Stimulated activated CD8-positive, alpha-beta memory T cell treated with anti-CD3 and anti-CD28 coated beads, Interleukin-4, amount 100 ng/mL, for 1 hour (primary cell): ENCODE measurements at places on chromosomes 11 and 22.
A peak's percentile ranks its signal among the peaks of the same experiment; 100 is the strongest.

- no peak for DNase-seq
Measured at GRCh38 chr11:62666259-62666926, 1.3 kb downstream of the CSKMT start.

DNA sequence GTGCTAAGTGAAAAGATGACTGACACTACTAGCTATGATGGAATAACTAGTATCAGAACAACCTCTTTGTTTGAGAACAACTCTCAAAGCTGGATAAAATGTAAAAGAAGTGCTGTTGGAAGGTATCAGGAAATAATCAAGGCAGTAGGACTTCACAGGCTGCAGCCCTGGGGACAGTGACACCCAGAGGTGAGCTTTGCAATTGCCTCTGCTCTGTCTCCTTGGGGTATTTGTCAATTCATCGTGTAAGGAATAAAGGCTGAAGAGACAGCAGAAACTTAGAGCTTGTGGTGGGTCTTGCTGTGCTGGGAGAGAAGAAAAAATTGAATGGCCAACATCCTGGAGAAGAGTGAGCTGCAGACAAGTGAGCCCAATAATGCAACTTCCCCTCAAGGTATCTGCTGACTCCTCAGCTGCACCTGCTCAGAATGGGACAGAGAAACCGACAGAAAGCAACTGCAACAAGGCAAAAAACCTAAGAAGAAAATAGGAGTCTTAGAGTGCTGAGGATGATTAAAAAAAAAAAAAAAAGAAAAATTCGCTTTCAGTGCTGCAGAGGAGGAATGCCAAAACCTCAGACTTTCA is 141.1 kb downstream of the RCN1 start:
- no peak for DNase-seq

DNA sequence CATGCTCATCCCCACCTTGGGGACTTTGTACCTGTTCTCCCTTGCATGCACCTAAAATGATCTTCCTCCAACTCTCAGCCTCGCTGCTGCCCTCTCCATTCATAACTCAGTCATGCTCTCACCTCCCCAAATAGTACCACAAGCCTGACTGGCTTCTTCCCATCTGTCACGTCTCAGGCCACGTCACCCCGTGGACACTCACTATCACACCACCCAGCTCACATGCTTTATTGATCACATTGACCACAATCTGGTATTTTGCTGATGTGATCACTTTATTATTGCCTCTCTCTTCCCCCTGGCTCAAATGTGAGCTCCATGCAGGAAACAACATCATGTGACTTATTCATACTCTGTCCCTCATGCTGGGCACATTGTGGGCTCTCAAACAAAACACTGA is 9.2 kb upstream of the SGSM1 start:
- DNase-seq, result no peak

- DNase-seq, result no peak
Measured at GRCh38 chr22:43088627-43088983, 586 bp downstream of the TTLL1 start.

DNA sequence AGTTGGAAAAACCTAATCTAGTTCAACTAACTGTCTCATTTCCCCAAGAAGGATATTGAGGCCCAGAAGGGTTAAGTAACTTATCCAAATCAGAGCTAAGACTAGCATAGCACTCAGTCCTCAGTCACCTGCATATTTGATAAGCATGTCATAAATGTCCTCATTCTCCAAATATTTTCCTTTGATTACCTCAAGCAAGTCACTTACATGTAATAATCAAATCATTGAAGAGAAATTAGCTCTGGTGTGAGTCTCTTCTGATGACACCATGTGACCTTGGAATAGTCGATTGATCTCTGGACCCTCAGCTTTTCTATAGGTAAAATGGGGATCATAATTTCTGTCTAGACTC is 48.8 kb upstream of the PICALM start:
- DNase-seq, result no peak

DNA sequence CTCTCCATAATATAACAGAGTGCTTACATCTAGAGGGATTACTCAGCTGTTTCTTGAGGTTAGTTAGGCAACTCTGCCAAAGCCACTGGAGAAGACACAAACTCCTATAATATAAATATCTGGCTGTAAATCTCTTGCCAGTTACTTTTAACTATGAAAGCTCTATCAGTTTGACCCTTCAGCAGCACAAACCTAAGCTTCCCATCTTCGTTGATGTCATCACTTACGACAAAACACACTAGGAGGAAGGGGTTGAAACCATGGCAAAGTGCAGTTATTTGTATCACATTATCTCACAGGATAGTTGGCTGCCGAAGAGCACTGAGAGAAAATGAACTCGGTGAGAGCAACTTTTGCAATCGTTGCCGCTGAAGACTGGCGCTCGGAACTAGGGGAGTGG is 922.1 kb downstream of the OPCML start:
- no peak for DNase-seq

DNA sequence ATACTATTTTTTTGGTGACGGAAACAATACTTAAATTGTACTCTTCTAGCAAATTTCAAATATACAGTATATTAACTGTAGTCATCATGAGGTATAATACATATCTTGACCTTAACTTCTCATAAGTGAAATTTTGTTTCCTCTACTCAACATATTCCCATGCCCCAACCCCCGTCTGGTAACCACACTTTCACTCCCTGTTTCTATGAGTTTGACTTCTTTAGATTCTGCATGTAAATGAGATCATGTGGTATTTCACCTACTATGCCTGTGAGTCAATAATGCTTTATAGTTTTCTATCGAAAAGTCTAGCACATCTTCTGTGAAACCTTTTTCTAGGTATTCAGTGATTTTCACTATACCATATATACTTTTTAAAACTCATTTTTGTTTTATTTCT is 663.2 kb downstream of the CNTN5 start:
- DNase-seq, result no peak

DNA sequence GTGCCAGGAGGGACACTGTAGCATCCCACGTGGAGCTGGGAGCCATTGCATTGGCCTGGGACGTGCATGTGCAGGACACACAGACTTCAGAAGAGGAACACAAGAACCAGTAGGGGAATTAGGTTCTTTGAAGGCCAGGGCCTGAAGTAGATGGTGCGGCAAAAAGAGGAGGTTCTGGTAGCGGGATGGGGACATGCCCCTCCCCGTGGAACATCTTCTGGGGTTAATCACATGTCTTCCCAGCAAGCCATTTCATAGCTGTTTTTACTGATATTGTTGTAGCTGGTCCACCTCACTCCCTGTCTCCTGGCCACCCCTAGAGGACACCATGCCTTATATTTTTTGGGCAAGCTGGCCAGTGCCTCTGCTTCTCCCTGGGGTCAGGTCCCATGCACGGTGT is 74.3 kb downstream of the SCN3B start:
- no peak for DNase-seq

GRCh38 chr11:720642-721246 is 14.7 kb downstream of the EPS8L2 start:
- no peak for DNase-seq

DNA sequence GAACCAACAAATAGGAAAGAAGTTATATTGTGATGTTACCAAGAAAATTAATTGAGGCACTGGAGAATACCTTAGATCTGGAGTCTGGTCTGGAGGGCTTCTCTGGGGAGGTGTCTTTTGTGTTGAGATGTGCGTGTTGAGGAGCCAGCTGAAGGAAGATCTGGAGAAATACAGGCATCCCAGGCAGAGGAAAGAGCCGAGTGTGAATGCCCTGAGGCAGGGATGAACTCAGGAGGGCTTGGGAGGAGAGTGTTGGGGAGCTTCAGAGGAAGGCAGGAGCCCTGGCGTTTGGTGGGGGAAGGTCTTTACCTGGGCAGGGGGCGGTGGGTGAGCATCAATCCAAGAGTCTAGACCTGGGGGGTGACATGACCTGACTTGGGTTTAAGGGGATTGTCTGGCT is 13.1 kb downstream of the SYNGR1 start:
- DNase-seq, result no peak

GRCh38 chr11:65917434-65918210 is 1.2 kb downstream of the C11orf68 start:
- DNase-seq, result no peak

GRCh38 chr11:35088676-35089075 is 50.3 kb upstream of the CD44 start:
- no peak for DNase-seq

DNA sequence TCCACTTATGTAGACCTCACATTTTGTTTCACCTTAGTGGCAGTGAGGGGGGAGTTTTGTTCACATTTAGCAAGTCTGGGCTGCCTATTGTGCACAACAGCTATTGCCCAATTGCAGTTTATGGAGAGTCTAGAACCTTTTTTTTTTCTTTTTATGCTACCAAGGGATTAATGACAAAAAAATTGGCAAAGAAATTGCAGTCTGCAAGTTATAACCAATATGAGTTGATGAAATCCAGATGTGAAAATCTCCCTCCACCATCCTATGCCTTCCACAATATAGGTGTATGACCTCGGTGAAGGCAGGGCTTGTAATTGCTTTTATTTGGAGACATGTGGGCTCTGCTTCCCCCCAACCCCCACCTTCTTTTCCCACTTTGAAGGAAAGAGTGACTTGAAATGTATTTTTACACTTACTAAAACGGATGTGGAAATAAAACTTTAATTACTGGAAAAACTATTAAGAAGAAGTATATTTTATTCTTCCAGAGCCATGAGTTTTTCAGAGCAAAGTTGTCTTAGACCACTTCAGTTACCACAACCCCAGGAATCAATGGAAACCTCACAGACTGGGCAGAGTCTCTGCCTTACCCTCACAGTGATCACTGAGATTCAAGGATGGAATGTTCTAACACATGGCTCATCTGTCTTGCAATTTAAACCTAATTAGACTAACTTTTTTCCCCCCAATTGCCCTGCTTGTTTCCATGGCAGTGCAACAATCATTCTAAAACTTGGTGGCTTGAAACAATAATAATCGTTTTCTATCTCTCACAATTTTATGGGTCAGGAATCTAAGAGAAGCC is 120.8 kb upstream of the SLC5A12 start:
- no peak for DNase-seq

DNA sequence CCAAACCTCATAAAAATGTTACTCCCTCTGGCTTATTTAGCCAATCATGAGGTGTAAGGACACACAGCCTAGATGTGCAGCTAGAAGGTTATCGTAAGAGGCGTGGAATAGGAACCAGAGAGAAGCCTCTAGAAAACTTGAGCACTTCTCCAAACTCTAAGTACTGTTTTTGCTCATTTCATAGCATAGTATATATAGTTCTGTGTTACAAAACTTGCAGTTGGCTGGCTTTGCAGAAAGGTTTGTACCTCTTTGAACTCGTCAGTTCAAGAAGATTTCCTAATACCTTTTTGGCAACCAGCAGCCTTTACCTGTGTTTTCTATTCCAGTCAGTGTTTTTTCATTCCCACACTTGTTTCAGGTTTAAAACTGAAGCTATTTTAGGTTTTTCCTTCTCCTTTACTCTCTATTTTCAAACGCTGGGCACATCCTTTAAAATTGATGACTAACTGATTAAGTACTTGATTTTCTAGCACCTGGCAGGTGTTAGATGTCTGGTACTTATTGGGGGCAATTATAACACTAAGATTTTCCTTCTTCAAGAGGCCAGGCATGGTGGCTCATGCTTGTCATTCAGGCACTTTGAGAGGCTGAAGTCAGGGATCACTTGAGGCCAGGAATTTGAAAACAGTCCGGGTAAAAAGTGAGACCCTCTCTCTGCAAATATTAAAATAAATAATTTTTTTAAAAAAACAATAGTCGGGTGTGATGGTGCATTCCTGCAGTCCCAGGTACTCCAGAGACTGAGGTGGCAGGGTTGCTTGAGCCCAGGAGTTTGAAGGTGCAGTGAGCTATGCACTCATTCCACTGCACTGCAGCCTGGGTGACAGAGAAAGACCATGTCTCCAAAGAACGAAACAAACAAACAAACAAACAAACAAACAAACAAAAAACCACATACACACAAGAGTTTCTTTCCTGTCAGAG is 125.2 kb downstream of the LRRC4C start:
- no peak for DNase-seq

DNA sequence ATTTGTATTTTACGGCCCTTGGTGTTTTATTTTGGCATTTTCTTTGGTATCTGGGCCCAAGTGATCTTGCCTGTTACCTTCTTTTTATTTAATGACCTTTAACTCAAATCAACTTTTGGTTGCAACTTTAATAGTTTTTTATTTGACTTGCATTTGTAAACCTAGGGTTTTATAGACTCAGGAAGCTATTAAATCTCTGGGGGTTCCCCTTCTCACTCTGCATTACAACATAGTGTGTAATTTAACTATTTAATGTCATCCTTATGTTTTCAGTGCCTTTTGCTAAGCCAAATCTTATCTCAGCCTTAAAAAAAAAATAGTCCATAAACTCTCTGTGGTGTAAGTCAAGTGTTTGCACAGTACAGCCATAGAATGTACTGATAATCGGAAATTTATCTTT is 3.4 kb downstream of the FJX1 start:
- DNase-seq, result no peak

- peak; percentile 44 for DNase-seq
Measured at GRCh38 chr11:86456075-86456939, 81.6 kb downstream of the CCDC81 start.

DNA sequence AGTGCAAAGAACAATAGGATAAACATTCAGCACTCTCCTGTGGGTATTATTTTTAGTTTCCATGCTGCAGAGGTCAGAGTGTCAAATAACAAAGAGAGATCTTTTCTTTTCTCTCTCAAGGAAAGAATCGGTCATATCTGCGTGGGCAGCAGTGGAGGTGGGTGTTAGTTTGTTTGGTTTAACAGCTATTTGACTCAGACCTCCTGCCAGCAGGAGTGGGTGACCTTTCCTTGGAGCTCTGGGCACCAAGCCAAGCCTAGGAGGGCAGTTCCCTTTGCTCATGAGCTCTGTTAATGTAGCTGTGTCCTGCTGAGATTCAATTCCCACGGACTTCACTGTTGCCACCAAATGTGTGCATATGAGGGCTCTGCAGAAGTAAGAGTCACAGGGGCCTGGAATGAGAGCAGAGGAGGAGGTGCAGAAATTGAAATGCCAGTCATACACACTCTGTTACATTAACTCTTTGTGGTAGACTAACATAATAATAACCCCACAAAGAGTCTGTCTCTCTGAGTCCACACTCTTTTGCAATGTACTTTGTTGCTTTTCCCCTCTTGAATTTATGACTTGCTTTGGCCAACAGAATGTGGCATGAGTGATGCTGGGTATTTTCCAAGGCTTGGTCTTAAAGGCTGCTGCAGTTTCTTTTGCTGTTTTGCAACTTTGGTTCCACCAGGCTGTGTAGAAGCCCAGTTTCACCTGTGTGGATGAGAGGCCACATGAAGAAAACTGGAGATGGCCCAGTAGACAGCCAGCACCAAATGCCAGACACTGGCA is 76.0 kb upstream of the GRK3 start:
- DNase-seq, result no peak

DNA sequence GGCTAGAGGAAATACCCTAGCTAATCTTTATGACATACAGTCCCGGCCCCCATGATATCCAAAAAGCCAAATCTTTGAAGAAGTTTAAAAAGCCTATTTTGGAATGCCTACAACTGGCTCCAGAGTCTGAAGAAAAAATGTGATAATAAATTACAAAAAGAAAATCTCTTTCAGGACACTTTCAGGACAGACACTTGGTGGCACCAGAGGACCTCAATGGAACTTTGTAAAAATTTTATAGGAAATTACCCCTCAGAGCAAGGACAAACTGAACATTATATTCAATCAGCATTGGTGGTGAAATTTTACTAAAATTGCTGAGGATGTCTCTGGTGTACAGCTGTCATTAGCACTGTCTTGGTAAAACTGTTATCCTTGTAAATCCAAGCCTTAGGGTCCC is 81.0 kb downstream of the CCDC73 start:
- no peak for DNase-seq
